NCI-H1092 (cell line): ENCODE measurements at places on chromosomes 2 and 18.

DNA sequence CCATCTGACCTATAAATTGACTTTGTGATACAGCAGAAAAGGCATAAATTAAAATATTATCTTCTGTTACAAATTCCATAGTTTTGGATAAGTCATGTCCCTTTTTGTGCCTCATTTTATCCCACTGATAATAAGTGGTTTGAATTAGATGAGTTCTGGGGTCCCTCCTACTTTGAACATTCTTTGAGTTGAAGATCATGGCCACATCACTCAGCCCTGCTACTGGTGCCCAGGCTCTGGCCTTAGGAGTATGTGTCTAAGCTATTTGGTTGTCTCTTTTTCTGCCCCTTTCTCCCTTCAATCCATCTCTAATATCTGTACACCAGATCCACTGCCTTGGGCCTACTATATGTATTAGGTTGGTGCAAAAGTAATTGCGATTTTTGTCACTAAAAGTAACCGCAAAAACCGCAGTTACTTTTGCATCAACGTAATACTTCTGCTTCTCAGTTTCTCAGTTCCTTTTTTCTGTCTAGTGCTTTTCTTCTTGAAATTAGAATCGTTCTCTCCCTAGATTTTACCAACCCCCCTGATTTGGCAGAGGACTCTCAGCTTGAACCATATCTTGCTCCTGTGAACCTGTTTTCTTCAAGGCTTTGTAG lies 362.5 kb upstream of the TNP1 start:
- no peak for DNase-seq

GRCh38 chr2:7683708-7684107 lies 766.5 kb downstream of the RNF144A start:
- no peak for DNase-seq

DNA sequence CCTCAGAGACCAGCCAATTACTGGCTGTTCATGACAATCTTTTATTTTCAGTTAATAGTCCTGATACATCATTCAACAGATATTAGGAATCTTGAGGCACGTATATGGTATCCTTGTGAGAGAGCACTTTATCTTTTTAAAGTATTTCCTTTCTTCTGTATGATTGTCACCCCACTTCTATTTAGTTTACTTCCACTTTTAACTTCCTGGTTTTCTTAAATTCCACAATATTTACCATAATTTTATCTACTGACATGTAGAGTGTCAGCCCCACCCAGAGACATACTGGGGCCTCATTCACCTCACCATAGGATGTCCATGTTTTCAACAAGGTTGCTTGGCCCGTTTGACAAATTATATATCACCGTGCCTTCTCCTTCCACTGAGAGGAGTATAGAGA lies 182.9 kb upstream of the ID2 start:
- DNase-seq: no peak

GRCh38 chr2:113922784-113923183 lies 32.9 kb downstream of the ACTR3 start:
- DNase-seq: no peak

DNA sequence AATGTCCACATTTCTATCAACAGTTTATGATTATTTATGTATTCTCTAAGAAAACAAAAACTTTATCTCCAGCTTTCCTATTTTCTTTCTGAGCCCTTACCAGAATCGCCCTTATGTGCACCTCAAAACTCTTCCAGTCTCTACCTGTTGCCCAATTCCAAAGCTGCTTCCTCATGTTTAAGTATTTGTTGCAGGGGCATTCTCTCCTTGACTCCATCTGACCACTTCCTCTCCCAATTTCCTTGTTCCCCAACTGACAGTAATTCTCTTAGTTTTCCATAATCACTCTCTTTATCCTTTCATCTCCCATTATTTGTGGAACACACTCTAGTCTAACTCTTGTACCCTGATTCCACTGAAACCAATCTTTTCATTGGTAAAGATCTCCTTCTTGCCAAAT lies 105.4 kb upstream of the RBBP8 start:
- no peak for DNase-seq

DNA sequence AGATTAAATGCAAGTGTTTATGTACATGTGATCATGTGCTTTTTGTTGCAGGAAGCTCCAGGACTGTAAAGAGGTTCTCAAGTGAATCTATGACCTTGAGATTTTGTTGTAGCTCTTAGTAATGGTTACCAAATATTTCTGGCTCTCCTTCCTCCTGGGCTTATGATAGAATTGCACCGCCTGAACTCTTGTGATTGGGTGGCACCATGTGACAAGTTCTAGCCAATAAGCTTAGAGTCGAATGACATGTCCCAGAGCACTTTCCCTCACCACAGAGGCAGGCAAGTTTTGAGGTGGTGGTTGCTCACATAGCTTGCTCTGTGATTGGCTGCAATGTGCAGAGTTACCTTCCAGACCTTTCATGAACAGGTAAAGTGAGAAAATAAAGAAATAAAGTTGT lies 8.9 kb upstream of the SCG2 start:
- no peak for DNase-seq

DNA sequence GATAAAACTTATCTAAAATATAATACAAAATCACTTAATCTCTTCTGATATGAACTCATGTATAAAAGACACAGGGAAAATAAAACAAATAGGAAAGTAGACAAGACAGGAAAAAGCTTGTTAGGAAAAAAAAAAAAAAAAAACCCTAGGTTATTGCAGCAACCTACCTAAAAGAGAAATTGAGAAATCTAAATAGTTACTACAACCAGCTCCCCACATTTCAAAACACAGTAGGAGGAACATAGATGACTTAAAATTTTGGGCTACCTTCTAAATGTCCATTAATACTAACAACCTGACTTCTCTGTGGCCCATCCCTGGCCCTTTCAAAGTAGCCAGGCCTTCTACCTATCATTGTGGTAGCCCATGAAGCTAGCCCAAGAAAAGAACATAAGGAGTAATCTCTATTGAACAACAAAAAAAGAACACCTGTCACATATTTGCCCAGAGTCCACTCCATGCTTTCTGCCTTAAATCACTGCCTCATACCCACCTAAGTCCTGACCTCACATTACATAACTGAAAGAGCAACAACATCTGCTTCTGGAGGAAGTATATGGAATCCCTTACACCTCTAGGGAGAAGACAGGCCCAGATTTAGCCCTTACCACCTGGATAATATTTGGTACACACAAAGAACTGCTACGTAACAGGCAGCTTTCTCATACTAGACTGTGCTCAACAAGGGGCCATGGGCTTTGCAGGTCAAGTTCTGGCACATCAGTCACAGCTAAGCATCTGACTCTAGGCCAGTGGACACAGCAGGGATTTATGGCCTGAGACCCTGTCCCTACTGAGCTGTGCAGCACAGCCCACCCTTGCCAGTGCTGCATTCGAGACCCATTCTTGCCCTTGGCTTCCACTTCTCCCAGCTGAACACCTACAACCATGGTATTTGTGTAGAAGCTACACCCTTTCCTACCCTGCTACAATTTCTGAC lies 8.5 kb downstream of the SUCLG1 start:
- no peak for DNase-seq

DNA sequence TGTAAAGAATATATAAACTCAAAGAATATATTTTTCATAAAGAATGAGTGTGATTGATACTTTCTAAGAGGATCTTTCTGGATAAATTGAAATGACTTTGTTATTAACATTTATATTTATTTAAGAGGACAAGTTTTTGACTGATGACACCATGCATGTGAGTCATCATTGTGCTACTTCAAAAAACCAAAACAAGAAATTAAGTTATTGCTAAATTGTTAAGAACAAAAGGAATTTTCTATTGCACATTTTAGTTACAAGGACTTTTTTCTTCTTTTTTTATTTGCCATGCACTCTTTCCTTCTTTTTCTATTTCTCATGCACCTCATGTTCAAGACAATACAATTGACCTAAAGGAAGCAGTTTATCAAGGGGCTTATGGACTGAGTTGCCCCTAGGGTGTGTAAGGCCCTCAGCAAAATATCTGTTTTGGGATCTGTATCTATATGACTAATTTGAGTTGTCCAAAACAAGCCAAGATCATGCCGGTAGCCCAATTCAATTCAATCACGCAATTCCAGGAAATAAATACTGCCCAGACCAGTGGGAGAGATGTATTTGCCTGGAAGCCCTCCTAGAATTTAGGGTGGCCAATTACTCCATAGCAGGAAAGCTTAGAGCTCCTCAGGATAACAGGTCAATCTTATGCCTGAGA lies 654.3 kb downstream of the METTL4 start:
- DNase-seq: no peak

- no peak for DNase-seq
Measured at GRCh38 chr2:204321910-204322751, 223.1 kb upstream of the PARD3B start.

DNA sequence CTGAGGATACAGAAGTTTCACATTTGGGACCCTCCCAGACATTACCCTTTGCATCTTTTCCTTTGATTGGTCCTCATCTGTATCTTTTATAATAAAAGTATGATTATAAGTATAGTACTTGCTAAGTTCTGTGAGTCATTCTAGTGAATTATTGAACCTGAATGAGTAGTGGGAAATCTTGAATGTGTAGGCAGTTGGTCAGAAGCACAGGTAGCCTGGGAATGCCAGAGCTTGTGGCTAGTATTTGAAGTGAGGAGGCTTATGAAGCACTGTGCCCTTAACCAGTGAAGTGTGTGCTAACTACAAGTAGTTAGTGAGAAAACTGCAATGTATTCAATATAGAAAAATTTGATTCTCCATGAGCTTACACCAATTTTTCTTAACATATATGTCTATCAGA lies 257.6 kb downstream of the GRB14 start:
- no peak for DNase-seq

DNA sequence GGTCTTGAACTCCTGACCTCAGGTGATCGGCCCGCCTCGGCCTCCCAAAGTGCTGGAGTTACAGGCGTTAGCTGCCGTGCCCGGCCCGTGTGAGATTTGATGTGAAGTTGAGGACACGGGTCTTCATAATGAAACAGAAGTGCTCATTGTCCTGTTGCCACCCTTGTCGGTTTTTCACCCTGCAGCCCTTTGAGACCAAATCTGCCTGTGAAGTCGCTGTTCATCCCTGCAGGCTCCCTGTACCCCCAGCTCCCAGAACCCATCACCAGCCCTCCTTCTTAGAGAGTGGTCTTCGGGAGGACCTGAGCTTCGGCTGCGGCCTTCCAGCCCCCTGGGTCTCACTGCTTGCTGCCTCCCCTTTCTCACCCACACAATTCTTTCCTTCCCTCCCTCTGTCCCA lies 325.2 kb downstream of the GBX2 start:
- no peak for DNase-seq

DNA sequence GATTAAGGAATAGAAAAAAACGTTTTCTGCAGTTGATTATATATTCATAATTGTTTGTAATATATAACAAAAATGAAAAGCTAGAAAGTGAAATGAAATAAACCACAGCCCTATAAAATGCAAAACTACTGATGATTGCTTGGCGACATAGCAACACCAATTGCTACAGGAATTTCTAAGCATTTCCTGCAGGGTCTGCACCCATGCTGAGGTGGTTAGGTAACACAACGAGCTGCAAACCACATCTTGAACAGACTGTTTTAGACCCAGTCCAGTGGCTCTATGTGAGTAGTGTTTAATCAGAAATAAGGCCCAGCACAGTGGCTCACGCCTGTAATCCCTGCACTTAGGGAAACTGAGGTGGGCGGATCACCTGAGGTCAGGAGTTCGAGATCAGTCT lies 17.2 kb upstream of the UGT1A9 start:
- DNase-seq: no peak

- no peak for DNase-seq
Measured at GRCh38 chr2:120404274-120404673, 58.3 kb downstream of the INHBB start.

GRCh38 chr18:43671431-43671830 lies 394.1 kb upstream of the SYT4 start:
- DNase-seq: no peak

- no peak for DNase-seq
Measured at GRCh38 chr18:54904581-54904980, 54.7 kb downstream of the CCDC68 start.

GRCh38 chr2:232896720-232897597 lies 26.9 kb downstream of the SNORC start:
- no peak for DNase-seq

GRCh38 chr2:162677476-162677875 lies 161.1 kb downstream of the KCNH7 start:
- DNase-seq: no peak

- DNase-seq: no peak
Measured at GRCh38 chr2:118525346-118525745, 322.1 kb downstream of the EN1 start.

DNA sequence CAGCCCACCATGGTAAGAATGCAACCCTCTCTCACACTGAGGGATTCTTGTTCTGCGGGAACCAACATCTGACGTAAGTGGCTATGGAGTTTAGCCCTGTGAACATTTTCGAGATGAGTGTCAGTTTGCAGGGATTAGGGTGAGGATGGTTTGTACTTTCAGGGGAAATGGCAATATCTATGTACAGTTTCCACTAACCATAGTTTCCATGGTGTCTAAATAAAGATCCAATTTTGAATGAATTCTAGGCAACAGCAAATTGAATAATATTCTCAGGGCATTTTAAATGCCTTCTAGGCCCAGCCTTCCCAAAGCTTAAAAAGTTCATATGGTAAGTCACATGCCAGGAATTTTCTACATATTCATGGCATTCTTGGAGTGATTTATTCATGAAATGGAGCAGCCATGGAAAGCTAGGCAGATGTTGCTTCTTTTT lies 105.4 kb upstream of the MMADHC start:
- DNase-seq: no peak

DNA sequence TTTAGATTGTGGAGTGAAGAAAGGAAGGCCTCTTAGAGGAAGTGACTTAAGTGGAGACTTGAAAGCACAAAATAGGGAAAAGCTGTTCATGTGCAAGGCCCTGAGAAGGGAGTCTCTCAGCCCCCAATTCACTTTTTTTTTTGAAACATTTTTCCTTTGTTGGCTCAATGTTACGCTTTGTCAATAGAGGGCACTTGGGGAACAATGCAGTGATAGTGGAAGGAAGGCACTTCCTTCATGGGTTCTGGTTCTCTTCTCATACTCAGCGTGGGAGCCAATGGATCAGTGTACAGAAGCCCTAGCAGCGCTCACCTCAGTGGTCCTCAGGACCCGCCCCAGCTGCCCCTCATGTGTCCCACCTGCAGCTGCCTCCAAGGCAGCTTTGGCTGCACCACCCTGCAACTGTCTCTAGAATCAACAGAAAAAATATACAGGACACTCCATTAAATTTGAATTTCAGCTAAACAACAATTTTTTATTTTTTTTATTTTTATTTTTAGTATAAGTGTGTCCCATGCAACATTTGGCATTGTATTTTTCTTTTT lies 8.6 kb upstream of the C2orf42 start:
- no peak for DNase-seq

GRCh38 chr18:22637787-22638186 lies 220.1 kb upstream of the CTAGE1 start:
- no peak for DNase-seq

GRCh38 chr2:163132850-163133249 lies 294.3 kb upstream of the KCNH7 start:
- DNase-seq: no peak

GRCh38 chr2:8623576-8623957 lies 58.3 kb upstream of the ID2 start:
- DNase-seq: no peak
